ENCODE measurements at places on chromosomes 4 and X.

- DNase-seq, result no peak
These were observed 342.3 kb downstream of the HNRNPD start for GRCh38 chr4:82031376-82031927.

DNA sequence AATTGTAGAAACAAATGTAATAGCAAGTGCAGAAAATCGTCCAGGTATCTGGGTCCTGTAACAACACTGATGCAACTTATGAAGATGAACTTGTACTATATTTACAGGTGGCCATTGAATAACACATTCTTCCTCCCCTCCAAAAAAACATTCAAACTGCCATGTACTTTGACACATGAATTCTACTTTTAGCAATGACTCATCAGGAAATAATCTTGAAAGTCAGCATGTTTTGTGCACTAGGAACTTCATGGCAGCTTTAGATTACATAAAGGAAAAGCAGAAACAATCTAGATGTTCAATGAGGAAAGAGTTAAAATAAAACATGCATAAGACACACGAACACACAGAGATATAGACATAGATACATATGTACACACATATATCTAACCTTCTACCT is 2.5 kb downstream of the PABPC1L2A start:
- DNase-seq, result no peak

DNA sequence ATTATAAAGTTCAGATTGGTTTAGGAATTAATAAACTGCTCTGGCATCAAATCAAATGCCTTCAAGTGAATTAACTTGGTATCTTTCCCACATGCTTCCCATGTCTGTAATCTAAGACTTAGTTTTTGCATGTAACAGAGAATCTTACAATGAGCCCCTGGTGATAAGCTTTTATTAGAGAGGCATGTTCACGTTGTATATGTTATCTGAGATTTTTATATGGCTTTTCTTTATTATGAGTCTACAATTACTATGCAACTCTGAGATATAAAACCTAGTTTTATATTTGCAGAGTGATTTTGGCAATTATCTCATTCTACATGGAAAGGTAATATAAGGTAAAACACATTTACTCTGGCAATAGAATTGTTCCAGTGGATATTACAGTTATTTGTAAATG is 1578.4 kb upstream of the IGFBP7 start:
- no peak for DNase-seq

GRCh38 chr4:8113611-8114377 is 44.8 kb downstream of the ABLIM2 start:
- DNase-seq, result no peak

DNA sequence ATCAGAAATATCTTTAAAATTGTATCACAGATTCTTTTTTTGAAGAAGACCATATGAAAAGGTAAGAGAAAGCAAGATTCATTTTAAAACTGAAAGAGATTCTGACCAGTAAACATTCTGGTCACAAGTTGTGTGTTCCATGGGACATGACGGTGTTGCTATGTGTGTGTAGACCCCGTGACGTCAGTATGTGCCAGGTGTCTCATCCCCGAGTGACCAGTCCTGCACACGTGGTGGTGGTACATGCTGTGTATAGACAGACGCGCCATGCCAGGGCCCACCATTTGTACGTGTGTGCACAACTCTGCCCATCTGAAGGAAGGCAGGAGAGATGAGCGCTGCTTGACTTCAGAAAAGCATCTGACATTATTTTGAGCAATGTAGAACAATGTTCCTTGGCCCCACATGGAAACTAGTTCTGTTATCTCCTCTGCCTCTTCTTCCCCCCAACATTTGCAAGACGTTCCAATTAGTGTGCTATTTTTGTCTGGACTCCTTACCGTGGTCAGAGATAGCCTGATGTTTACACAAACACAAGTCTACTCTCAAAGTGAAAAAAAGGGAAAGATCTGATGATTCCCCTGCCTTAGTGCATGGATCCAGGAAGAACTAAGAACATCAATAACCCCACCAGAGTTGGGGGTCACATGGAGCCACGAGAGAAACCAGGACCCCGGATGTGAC is 51.2 kb downstream of the IRF2 start:
- DNase-seq, result no peak

DNA sequence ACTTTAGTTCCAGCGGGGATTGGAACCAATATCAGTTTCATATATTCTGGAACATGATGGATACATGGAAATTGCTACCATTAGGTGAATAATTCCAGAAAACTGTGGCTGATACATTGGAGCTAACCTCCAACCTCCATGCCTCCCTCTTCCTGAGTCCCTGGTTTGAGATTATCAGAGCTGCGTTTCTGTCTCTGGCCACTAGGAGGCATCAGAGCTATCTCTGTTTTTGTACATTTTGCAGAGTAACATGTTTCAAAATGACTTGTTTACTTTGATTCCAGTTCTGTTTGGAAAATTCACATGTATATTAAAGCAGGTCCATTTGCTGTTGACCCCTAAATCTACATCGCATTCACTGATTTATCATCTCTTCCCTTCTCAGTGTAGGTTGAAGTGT is 2.4 kb upstream of the RAB40AL start:
- peak; percentile 47 for DNase-seq

DNA sequence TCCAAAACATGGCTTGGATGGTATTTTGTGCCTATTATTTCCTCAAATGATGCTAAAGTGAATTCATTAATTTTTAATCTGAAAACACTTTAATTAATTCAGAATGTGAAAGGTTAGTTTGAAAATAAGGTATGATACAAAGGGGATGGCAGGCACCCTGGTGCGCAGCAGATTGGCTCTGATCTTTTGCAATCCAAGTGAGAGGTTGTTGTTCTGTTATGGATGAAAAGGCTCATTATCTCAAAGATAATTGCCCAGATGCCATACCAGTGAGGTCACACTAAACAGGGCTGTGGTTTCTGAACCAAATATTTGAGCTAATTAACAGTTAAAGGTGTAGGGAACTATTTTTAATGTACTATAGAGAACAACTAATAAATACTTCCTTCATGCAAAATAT is 504.9 kb downstream of the RAPGEF2 start:
- DNase-seq, result no peak
